Trophoblast cell (in vitro differentiated cells and primary cell): ENCODE measurements at places on chromosomes 6 and 20.

DNA sequence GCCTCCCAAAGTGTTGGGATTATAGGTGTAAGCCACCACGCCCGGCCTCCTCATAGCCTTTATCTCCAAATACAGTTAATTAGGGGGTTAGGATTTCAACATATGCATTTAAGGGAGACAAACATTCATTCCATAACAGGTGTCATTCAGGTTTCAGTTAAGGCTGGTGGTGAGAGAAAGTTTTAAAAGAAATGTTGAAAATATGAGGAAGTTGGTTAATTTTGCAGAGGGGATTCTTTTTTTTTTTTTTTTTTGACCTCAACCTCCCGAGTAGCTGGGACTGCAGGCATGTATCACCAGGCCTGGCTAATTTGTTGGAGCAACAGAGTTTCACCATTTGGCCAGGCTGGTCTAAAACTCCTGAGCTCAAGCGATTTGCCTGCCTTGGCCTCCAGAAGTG lies 12.5 kb upstream of the EBF4 start:
- no peak overlapping the region for H3K4me3 ChIP-seq
- no peaks in the 10 kb centered on the region for H3K4me1 ChIP-seq
- H3K36me3 ChIP-seq: no peaks in the 10 kb centered on the region
- no peak for DNase-seq
- no peak overlapping the region for H3K27ac ChIP-seq
- no peaks in the 10 kb centered on the region for H3K27me3 ChIP-seq

DNA sequence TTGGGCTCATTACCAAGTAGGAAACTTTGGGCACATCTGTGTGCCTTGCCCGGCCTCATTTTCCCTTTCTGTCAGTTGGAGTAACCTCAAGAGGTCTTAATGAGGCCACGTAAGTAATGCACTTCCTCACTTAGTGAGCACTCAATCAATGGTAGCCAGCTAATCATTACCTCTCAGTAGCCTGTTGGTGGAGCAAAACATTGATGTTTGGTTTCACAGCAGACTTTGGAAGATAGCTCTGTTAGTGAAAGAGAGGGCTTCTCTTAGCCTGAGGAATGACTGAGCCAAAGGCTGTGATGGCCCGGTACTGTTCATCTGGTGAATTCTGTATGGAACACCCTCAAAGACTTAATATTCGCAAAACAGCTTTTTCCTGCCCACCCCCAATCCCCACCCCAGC lies 55.9 kb upstream of the ID4 start:
- no peaks in the 10 kb centered on the region for H3K4me1 ChIP-seq
- H3K4me3 ChIP-seq: no peak overlapping the region
- no peaks in the 10 kb centered on the region for H3K36me3 ChIP-seq
- no peaks in the 10 kb centered on the region for H3K27me3 ChIP-seq
- no peak overlapping the region for H3K27ac ChIP-seq
- no peak for DNase-seq

DNA sequence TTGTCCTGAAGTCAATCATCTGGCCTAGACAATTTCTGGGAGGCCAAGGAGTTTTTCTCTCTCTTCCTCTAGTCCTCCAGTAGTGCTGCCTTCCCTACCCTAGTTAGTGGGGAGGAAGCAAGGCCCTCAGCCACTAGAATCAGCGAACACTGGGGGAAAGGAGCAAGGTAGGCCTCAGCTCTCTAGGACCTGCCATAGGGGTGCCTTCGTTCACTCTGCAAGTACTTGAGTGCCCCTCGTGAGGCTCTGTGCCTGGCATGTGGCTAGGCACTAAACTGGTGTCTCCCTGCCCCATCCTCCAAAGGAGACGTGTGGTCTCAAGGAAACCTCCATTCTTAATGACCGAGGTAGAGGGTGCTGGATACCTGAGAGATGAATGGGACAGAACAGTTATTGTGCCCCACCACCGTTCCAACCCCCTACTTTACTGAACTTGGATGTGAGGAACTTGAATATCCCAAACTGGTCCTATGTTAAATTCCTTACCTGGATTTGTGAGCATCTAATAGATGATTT lies 1.1 kb downstream of the DEF6 start:
- H3K4me3 ChIP-seq: no peak overlapping the region
- DNase-seq: no peak
- H3K27me3 ChIP-seq: no peaks in the 10 kb centered on the region
- peaks cover 13% of the 10 kb centered on the region for H3K4me1 ChIP-seq

- peaks cover 4% of the 10 kb centered on the region for H3K4me1 ChIP-seq
- DNase-seq: no peak
- no peak overlapping the region for H3K4me3 ChIP-seq
- no peaks in the 10 kb centered on the region for H3K27me3 ChIP-seq
- no peak overlapping the region for H3K27ac ChIP-seq
- H3K36me3 ChIP-seq: peaks cover 21% of the 10 kb centered on the region
Measured at GRCh38 chr20:1370548-1371110, 22.2 kb downstream of the FKBP1A start.

DNA sequence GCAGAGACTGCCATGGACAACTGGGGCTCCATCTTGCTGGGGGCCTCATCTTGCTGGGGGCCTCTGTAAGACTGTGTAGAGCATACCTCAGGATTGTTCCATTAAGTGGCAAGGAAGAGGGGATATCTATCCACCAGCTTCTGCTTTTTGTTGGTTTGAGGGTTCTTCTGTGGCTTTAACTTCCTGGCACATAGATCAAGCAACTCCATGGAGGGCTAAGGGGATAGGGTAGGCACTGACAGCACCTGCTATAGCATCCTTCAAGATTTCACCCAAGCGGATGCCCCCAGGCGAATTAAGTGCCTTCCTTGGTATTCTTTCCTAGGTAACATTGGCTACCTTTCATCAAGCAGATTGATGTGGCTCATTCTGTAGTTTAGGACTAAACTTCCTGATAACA lies 3.8 kb upstream of the LRRN4 start:
- peaks cover 42% of the 10 kb centered on the region for H3K4me1 ChIP-seq
- DNase-seq: no peak
- H3K4me3 ChIP-seq: no peak overlapping the region
- H3K36me3 ChIP-seq: no peaks in the 10 kb centered on the region
- no peak overlapping the region for H3K27ac ChIP-seq

GRCh38 chr6:128914051-128914450 lies 31.1 kb downstream of the LAMA2 start:
- DNase-seq: no peak
- no peaks in the 10 kb centered on the region for H3K27me3 ChIP-seq
- no peaks in the 10 kb centered on the region for H3K36me3 ChIP-seq
- no peaks in the 10 kb centered on the region for H3K4me1 ChIP-seq
- H3K27ac ChIP-seq: no peak overlapping the region

DNA sequence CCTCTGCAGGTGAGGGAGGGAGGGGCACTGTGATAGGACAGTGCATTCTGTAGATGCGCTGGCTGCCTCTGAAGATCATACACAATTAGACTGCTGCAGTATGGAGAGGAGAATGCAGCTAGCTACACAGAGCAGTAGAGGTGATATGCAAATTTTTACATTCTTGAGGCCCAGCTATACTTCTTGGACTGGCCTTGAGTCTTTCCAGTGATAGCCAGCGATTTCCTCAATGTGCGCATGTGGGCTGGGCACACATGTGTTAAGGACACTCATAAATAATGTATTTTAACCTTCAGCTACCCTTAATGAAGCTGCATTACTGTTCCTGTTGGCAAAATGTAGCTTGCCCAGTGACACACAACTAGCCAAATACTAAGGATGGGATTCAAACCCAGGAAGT lies 19.0 kb downstream of the TTPAL start:
- H3K27me3 ChIP-seq: no peaks in the 10 kb centered on the region
- H3K4me1 ChIP-seq: peaks cover 6% of the 10 kb centered on the region
- peaks cover 5% of the 10 kb centered on the region for H3K36me3 ChIP-seq

DNA sequence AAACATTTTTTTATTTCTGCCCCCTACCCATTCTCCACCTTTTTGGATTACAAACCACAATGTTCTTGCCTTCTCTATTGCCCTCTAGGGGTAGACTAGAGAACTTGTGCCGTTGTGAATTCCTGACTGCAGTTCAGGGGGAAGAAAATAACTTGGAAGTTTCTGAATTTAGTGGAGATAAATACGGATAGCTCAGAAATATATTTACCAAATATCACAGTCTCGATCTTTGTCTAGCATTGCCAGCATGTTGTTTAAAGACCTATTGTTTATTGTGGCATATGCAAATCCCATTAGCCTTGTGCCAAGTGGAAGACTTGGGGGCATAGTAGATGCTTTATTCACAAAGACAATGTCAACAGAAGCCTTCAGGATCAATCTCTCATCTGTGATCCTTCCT lies 154.1 kb upstream of the MMS22L start:
- DNase-seq: no peak
- H3K4me1 ChIP-seq: no peaks in the 10 kb centered on the region
- H3K4me3 ChIP-seq: no peak overlapping the region
- H3K36me3 ChIP-seq: no peaks in the 10 kb centered on the region

DNA sequence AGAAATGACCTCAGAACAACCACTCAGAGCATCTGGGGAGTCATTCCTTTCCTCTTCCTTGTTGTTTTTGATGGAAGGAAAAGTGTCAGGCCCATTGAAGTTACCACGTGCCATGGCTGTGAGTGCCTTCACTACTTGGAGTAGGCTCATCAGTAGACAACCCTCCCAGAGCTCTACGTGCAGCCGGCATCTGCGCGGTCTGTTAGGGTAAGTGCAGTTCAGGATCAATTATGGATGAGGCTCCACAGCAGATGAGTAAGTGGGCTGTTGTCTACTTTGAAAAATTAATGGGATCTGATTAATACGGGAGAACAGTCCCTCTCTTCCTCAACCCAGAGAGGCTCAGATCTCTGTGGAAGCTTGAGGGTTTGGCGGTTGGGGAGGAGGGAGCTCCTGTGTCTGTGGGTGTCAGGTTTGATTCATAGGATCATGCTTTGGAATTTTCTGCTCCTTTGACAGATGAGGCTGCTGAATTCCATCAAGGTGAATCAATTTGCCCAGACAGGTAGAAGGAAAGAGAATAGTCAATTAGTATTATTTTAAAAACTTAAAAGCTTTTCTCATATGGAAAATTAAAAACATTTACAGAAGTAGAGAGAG lies 93.8 kb upstream of the TOX2 start:
- H3K36me3 ChIP-seq: no peaks in the 10 kb centered on the region
- H3K27me3 ChIP-seq: no peaks in the 10 kb centered on the region
- no peak for DNase-seq
- no peak overlapping the region for H3K4me3 ChIP-seq
